ENCODE measurements at places on chromosomes 4 and X.

DNA sequence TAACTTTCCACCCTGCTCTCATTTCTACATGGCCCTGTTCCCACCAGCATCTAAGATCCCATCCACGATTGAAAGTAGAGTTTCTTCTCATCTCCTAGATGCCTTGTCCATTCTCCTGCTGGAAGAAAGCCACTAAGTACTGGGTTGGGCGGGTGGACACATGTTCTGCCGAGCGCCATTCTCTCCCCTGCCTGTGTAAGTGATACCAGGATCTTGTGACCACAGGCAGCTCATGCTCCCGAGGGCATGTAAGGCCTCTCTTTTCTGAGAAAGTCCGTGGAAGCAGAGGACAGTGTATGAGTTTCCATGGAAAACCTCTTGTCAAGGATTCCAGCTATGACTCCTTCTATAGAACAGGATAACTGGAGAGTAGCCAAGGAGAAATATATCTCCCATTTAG lies 3.3 kb upstream of the SLC25A4 start:
- DNase-seq = no peak

DNA sequence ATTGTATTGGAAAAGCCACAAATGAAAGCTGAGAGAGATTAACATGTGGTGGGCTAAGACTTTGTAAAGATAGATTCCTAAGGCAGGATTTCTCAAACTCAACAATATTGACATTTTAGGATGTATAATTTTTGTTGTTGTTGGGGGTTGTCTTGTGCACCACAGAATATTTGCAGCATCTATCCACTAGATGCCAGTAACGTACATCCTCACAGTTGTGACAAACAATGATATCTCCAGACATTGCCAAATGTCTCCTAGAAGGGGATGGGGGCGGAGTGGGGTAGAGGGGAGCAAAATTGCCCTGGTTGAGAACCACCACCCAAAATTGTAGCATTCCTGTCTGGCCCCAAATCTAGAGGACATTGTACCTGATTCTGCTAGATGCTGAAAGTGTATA lies 14.7 kb upstream of the CBR4 start:
- DNase-seq = no peak

GRCh38 chr4:3783693-3784306 lies 17.6 kb downstream of the ADRA2C start:
- DNase-seq = no peak

DNA sequence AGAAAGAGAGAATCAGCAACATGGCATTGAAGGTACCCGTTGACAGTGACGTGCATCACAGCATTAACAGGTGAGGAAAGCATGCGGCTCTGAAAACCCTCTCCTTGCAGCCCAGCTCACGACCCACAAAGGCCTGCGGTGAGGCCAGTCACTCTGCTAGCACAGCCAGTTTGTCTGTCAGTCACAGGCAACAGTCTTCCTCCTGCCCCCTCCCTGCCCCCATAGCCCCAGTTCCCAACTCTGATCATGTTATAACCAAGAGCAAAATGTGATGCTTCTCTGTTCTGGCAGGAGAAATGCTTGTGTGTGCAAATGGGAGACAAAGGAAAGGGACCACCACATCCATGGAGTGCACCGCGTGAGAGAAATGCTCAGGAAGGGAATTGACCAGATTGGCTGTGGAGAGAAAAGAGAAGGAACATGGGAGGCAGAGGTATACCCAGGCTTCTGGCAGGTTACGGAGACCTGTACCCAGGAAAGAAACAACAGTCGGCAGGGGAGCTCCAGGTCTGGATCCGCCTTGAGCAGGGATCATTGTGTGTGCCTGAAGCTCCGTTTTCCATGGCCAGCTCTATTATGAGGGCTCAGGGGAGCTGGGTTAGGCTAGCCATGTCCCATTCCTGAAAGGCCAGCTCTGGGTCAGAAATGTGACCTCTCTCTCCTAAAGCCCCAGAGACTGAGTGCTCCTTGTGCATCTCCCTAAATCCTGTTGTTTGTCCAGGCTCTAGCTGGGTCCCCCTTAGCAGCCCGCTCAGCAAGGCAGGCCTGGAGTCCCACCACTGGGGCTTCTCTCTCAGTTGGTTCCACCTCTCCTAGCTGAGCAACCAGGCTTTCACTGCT lies 139.7 kb upstream of the MAMLD1 start:
- DNase-seq = no peak

DNA sequence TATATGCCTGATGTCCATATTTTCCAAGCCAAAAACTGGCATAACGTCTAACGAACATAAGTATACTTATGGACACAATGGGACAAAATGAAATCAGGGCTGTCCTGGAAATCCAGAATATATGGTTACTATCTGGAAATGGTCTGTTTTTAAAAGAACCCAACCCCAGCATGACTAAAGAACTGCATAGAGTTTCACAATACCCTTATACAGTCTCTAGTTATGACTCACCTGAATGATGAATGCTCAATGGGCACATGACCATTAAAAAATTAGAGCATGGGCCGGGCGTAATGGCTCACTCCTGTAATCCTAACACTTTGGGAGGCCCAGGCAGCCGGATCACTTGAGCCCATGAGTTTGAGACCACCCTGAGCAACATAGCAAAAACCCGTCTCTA lies 31.8 kb downstream of the AMMECR1 start:
- no peak for DNase-seq

DNA sequence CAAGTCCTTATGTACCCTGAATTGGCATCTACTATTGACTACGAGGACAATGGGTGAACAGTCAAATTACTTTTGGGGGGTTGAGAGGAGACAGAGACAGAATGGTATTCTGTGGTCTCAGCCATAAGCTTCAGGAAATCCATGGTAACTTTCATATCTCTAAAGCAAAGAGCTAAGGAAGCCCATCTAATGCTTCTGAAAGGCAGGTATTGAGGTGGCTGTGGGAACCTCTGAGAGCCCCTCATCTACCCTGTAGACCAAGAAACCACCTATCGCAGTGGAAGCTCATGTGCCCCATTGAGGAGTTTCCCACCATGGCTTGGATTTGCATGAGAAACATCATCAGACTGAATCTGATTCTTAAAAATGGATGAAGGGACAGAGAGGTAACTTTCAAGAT lies 23.1 kb upstream of the BMP2K start:
- no peak for DNase-seq

GRCh38 chr4:113603911-113604310 lies 157.6 kb downstream of the CAMK2D start:
- no peak for DNase-seq

DNA sequence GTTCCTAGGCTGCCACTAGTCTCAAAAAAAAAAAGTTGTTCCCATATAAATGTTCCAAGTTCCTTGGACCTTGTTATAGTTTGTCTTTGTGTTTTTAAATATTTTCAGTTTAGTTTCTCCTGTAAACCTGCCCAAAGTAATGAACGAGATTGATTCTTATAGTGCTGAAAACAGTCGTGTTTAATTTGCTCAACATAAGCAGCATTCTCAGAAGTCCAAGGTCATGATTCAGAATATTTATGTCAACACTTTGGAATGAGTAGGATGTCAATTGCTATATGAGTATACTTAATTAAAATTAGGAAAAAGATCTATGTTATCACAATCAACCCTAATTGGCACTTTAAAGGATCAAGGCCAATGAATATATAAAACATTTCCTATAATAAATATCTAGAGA lies 510.9 kb downstream of the PPP4R3C start:
- DNase-seq = no peak

DNA sequence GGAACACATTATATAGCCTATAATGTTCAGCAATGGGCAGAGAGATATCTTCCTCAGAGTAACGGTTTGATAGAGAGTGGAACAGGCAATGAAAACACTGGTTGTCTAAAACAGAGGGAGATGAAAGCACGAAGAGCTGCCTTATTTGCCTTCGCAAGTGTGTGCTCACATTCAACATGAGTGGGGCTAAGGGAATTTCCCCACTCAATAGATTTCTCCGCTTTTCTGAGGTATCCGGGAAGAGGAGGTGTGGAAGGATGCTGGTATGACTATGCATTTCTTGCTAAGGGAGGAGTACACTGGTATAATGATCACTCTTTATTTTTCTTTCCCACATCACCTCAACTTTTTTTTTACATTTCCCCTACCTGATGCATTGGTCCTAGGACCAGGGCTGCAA lies 7.8 kb upstream of the GPR82 start:
- DNase-seq = no peak

DNA sequence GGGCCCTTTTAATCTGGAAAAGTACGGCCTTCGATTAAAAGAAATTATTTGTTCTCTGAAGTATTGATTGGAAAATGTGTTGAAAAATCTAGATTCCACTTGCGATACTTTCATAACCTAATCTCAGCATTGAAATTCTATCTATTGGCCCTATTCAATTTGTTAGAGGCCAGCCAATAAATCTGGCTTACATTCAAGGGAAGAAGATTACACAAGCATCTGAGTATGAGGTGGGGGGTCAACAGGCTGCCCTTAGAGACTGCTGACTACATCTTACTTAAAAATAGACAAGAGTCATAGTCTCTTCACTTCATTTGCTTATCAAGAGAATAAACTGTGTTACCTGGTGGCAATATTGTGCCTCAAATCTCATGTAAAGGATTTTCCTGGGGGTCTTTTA lies 248.0 kb upstream of the KCNIP4 start:
- DNase-seq = no peak

DNA sequence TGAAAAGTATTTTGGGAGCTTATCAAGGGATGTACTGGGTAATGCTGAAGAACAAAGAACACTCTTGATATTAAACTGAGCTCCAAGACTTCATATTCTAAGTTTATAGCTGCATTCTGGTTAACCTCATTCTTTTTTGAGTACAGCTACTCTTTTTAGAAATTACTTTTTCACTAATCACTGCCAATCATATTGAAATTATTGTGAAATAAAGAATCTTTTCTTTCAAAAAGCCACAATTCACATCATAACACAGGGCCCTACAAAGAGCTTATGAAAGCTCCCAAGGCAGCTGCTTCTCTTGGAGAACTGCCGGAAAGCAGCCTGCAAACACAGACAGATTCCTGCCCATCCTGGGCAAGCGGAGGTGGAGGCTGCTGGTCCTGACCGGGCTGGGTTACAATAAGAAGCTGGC lies 121.4 kb downstream of the RNF150 start:
- DNase-seq = no peak

DNA sequence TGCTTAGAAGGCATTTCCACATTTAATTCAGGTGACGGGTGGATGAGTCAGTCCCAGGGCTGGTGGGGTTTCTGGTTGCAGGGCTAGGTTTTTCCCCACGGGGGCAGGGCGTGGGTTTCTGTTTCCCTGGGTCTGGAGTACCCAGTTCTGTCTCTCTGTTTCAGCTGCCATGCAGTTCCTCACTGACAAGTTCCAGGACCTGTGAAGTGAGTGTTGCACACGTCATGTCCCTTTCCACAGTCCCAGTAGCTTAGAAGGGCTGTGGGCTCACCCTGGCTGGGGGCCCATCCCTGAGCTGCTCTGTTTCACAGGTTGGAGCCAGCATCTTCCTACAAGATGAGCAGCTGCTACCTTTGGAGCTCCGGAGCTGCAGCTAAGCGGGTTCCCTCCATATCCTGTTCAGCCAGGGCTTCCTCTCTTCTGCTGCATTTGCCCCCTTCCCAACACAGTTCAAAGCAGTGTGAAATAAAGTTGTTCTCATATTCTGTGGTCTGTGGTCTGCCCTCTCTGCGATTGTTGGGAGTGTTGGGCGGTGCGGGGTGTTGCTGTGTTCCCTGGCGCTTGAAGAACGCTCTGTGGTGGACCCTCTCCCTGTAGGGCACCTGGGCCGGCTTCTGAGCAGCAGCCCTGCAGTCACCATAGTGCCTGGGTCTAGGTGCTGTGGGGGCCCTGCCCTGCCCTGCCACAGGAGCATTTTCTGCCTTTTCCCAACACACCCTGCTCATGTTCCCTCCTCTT lies 3.9 kb downstream of the LOC101059915 start:
- no peak for DNase-seq

- no peak for DNase-seq
Measured at GRCh38 chrX:35696760-35697234, 101.3 kb upstream of the MAGEB16 start.

GRCh38 chr4:10589321-10589720 lies 95.2 kb downstream of the CLNK start:
- no peak for DNase-seq

DNA sequence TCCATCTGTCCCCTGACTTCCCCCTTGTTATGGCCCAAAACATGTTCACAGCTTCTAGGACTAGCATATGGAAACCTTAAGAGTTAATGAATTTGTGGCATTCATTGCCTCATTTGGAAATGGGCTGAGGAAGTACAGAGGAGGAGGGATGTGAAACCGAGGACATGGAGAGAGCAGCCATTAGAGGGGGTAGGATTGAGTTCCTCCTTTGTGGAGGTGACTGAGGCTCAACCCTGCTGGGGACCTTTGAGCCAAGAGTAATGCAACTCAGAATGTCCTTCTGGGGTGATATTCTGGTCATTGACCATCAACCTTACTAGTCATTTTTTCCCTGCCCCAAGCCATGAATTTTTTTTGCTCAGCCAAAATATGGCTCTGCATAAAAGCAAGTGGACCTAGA lies 109.4 kb downstream of the ZNF518B start:
- no peak for DNase-seq

- no peak for DNase-seq
Measured at GRCh38 chr4:94389595-94390267, 47.1 kb upstream of the HPGDS start.

DNA sequence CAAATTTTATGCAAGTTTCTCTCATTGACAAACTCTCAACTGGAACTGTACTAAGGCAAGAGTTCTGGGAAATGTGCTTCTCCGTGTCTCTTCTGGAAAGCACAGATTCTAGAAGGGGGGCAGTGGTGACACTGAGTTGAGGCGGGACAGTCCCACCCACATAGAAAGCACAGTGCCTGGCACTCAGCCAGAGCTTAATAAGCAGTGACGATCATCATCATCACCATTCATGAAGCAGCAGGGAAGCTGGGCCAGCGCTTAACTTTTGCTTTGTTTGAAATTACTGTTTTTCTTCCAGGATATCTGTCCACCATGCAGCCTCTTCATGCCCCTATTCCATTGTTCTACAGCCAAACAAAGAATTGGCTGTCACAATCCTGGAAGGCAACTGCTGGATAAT lies 60.3 kb downstream of the BEND2 start:
- DNase-seq = no peak

GRCh38 chr4:27327421-27328181 lies 467.0 kb downstream of the STIM2 start:
- no peak for DNase-seq

GRCh38 chr4:8274765-8275547 lies 5.4 kb downstream of the HTRA3 start:
- DNase-seq = no peak

DNA sequence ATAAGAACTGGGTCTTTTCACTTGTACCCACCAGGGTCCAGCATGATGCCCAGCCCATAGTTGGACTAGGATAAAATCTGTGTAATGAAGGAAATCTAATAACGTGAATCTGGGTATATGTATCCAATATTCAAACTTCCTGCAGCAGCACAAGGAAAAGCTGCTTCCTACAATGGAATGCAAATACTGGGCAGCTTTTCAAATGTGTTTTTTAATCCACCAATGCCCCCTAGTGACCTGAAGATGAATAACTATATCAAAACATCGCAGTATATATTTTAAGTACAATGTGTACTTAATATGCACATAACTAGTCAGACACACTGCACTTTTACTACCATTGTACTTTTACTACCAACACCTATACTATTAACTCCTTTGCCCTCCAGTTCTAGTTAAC lies 5.3 kb downstream of the APOO start:
- no peak for DNase-seq

Measured in CD4-positive, alpha-beta T cell (primary cell).